ENCODE measurements at places on chromosomes 12 and 14. TPM values are rescaled to one million over a fixed set of nuclear protein-coding genes. Genes with fewer than 3 reads are reported as not detected.

The AHNAK2 gene
- 2.5 TPM for total RNA-seq

DNA sequence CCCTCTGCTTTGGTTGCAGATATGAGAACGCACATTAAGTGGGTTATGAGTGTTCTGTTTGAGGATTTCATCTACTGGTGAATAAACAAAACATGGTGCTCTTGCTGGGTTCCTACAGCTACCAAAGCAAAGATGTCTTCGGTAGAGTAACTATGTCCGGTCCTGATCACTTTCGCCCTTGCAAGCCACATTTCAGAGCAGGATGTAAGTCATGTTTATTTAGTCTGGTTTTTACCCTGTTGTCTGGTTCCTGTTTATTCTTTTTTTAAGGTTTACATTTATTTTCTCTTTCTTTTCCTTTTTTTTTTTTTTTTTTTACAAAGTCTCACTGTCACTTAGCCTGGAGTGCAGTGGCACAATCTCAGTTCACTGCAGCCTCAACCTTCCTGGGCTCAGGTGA is 99.2 kb downstream of the VEZT start:
- DNase-seq = no peak

The METAP2 gene
- 50.6 TPM for total RNA-seq

GRCh38 chr12:6347367-6348338 is 5.8 kb upstream of the TNFRSF1A start:
- DNase-seq = peak; percentile 61

GRCh38 chr12:22588817-22589216 is 36.2 kb upstream of the ETNK1 start:
- DNase-seq = no peak

The NT5DC3 gene
- 3.1 TPM for total RNA-seq

DNA sequence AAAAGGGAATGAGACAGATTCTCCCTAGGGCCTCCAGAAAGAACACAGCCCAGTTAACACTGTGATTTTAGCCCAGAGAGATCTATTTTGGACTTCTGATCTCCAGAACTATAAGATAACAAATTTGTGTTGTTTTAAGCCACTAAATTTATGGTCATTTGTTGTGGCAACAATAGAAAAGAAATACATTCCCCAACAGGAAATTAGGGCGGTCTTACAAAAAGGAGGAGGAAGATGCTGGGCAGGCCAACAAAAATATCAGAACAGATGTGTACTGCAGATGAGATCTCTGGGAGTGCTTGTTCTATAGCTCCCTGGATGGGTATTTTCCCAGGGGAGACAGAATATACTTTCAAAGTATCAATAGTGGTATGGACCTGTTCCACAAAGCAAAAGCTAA is 32.0 kb upstream of the SOCS2 start:
- DNase-seq = no peak

The BIN2 gene
- total RNA-seq = 1.6 TPM

GRCh38 chr14:89965839-89966238 is 10.1 kb downstream of the TDP1 start:
- DNase-seq = no peak

The CLEC2D gene
- total RNA-seq = 3.3 TPM

DNA sequence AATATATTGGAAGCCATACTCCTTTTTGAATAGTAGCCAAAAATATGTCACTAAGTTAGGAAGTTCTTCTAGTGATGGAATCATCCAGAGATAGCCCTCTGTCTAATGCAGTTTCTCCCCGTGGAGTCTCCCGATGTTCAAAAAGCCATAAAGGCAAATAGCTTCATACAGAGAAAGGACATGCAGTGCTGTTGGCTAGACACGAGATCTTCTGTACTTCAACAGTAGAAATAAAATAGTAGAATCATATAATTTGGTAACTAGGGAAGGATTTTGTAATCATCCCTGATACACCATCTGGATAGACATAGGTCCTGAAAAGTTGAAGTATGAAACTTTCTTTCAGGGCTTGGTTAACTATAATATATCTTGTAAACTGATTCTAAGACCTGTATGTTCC is 27.6 kb downstream of the LRFN5 start:
- no peak for DNase-seq

All from left ventricle myocardium inferior (tissue), 1 donor.